ENCODE measurements at places on chromosomes 12 and 14.

- DNase-seq: no peak
- H3K4me1 ChIP-seq: peaks cover 64% of the 10 kb centered on the region
- H3K27me3 ChIP-seq: no peaks in the 10 kb centered on the region
- no peaks in the 10 kb centered on the region for H3K36me3 ChIP-seq
- peak overlapping the region; percentile 74 for H3K27ac ChIP-seq
- peak overlapping the region; percentile 57 for H3K4me3 ChIP-seq
Measured at GRCh38 chr12:92158796-92159439, 13.3 kb upstream of the BTG1 start.

DNA sequence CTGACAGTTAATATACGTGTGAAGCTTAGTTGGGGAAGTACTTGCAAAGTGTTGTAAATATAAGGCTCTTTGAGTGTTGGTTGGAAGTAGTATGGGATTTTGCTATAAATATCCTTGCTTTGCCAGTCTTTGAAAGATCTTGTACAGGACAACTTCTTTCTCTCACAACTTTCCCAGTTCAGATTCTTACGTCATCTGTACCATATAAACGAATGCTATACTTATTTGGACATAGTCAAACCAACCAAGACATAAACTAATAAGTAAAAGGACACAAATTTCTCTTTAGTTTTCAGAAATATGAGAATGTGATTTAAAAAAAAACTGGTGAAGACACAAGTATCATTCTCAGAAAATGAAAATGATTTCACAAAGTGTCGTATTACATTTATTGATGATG is 153.1 kb upstream of the NPAS3 start:
- no peaks in the 10 kb centered on the region for H3K27me3 ChIP-seq
- no peaks in the 10 kb centered on the region for H3K36me3 ChIP-seq
- H3K4me1 ChIP-seq: no peaks in the 10 kb centered on the region
- no peak for DNase-seq
- H3K27ac ChIP-seq: no peak overlapping the region
- H3K4me3 ChIP-seq: no peak overlapping the region

GRCh38 chr14:100341301-100342031 is 18.3 kb downstream of the SLC25A47 start:
- no peak overlapping the region for H3K4me3 ChIP-seq
- peaks cover 35% of the 10 kb centered on the region for H3K4me1 ChIP-seq
- peak; percentile 29 for DNase-seq
- H3K27me3 ChIP-seq: no peaks in the 10 kb centered on the region
- peak overlapping the region; percentile 88 for H3K27ac ChIP-seq
- peaks cover 89% of the 10 kb centered on the region for H3K36me3 ChIP-seq

- no peak overlapping the region for H3K27ac ChIP-seq
- H3K27me3 ChIP-seq: no peaks in the 10 kb centered on the region
- no peak overlapping the region for H3K4me3 ChIP-seq
- H3K36me3 ChIP-seq: peaks cover 62% of the 10 kb centered on the region
- H3K4me1 ChIP-seq: peaks cover 3% of the 10 kb centered on the region
Measured at GRCh38 chr14:69427596-69427995, 29.1 kb downstream of the SLC39A9 start.

DNA sequence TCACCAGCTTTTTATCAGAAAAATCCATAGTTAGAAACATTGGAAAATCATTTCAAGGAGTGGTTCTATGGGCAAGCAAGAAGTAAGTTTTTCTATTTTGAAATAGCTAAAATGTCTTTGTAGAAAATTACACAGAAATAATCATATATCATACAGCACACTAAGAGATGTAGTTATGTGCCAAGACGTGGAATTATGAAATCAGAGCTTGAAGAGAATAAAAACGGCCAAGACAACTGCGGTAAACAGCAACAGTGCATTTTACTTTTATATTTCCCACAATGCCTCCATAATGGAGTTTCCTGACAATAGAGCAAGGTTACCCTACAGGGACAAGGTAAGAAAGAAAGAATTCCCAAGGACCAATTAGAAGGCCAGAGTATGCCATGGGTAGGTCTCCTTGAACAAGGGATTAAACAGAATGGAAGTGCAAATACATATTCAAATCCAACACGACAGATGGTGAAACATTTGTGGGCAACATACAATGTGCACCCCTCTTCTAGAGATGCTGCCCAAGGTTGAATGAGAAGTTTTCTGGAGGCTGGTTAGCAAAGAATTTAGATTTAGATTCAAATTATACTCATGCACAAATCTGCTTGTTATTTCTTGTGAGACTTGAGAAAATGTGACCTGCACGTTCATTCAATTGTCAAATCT is 76.1 kb upstream of the BTG1 start:
- no peaks in the 10 kb centered on the region for H3K36me3 ChIP-seq
- peaks cover 25% of the 10 kb centered on the region for H3K4me1 ChIP-seq
- no peak for DNase-seq
- H3K27ac ChIP-seq: no peak overlapping the region

- no peaks in the 10 kb centered on the region for H3K27me3 ChIP-seq
- H3K4me3 ChIP-seq: peak overlapping the region; percentile 94
- H3K36me3 ChIP-seq: peaks cover 66% of the 10 kb centered on the region
- peak; percentile 65 for DNase-seq
Measured at GRCh38 chr12:121801595-121802484, 2.0 kb upstream of the SETD1B start.

GRCh38 chr12:51118706-51119105 is 35.3 kb upstream of the CSRNP2 start:
- H3K4me3 ChIP-seq: no peak overlapping the region
- no peaks in the 10 kb centered on the region for H3K27me3 ChIP-seq
- DNase-seq: no peak
- H3K4me1 ChIP-seq: peaks cover 7% of the 10 kb centered on the region
- peaks cover 49% of the 10 kb centered on the region for H3K36me3 ChIP-seq

DNA sequence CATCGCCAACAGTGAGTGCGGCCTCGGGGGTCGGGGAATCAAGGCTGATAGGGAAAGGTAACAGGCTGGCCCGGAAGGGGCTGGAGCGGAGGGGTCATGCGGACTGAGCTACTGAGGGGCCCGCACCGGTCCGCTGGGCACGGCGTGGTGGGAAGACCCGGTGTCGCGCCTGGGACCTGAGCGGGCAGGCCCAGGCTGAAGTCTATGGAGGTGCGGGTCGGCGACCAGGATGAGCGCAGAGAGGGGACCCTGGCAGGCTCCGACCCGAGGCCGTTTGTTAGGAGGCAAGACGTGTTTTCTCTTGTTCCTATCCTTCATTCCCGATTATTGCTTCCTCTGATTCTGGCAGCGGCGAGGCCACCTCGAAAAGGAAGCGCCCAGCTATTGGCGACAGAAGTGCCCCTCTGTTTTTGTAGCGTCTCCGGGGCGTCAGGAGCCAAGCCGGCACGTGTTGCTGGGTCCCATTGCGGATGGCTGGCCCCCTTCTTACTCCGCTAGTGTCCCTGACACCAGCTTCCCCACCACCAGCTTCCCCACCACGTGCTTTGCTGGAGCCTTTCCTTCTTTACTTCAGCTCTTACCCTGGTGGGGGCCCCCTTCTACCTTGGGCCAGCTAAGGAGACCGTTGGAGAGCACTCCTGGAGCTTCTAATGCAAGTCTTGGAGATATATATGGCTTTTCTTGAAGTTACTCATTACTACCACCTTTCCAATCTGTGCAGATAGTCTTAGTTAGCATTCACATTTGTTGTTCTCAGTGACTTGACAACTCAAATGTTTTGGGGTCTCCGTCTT is 653 bp downstream of the PA2G4 start:
- H3K4me1 ChIP-seq: peaks cover 52% of the 10 kb centered on the region
- no peak for DNase-seq
- no peaks in the 10 kb centered on the region for H3K27me3 ChIP-seq
- peaks cover 61% of the 10 kb centered on the region for H3K36me3 ChIP-seq

- no peak overlapping the region for H3K27ac ChIP-seq
- peaks cover 17% of the 10 kb centered on the region for H3K4me1 ChIP-seq
- no peak overlapping the region for H3K4me3 ChIP-seq
Measured at GRCh38 chr12:48985901-48986300, 7.8 kb downstream of the WNT1 start.

GRCh38 chr12:70910666-70911065 is 9.9 kb downstream of the PTPRR start:
- no peaks in the 10 kb centered on the region for H3K4me1 ChIP-seq
- no peaks in the 10 kb centered on the region for H3K27me3 ChIP-seq
- no peak overlapping the region for H3K4me3 ChIP-seq
- DNase-seq: no peak
- H3K27ac ChIP-seq: no peak overlapping the region
- no peaks in the 10 kb centered on the region for H3K36me3 ChIP-seq

- H3K4me1 ChIP-seq: no peaks in the 10 kb centered on the region
- H3K4me3 ChIP-seq: no peak overlapping the region
- no peaks in the 10 kb centered on the region for H3K36me3 ChIP-seq
- no peak for DNase-seq
Measured at GRCh38 chr12:14893506-14894250, 8.0 kb upstream of the MGP start.

DNA sequence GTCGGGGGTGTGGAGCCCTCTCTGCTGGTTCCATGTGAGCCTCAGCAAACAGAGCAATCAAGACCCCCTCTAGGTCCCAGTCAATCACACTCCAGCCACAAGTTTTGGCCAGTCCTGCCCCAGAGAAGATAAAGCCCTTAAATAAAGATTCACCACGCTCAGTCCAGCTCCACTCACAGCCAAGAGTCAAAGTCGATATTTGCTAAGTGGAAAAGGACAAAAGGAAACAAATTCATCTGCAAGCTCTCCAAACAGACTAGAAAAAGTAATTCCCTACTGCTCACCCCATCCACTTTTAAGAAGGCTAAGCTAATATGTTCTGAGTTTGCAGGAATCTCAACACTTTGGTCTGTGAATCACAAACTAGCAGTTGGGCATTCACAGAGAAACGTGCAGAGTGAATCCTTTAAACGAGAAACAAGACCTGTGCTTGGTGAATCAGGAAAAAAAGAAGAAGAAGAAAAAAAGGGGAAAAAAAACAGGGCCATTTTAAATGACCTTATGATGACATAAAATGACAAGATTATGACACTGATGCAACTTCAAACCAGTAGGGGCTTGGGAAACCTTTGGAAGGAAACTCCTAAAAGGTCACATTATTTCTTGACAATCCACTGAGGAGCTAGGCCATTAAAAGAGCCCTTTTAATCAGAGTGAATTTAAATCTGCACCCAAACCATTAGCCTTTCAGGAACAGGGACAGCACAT is 41.8 kb upstream of the FOXN3 start:
- peaks cover 21% of the 10 kb centered on the region for H3K4me1 ChIP-seq
- peaks cover 12% of the 10 kb centered on the region for H3K36me3 ChIP-seq
- DNase-seq: no peak
- H3K4me3 ChIP-seq: no peak overlapping the region
- peak overlapping the region; percentile 5 for H3K27ac ChIP-seq

DNA sequence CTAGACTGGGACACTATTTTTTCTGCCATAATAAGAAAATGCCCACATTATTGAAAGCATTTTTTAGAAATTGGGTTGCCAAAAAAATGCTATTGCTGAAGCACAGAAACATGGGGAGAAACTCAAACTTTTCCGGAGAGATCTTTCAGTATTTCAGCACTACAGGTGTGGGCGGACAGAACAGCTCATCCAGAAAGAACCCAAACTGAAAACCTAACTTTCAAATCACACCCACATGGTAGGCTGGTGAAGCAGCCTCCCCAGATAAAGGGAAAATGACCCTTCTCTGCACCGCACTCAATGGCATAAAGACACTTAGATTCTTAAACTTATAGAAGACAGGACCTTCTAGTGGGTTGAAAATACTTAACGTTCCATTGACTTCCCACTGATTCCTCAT is 62.3 kb upstream of the TMPO start:
- H3K36me3 ChIP-seq: no peaks in the 10 kb centered on the region
- DNase-seq: no peak
- peaks cover 20% of the 10 kb centered on the region for H3K4me1 ChIP-seq
- H3K27me3 ChIP-seq: peaks cover 37% of the 10 kb centered on the region
- no peak overlapping the region for H3K27ac ChIP-seq

- H3K4me1 ChIP-seq: no peaks in the 10 kb centered on the region
- H3K4me3 ChIP-seq: no peak overlapping the region
- no peaks in the 10 kb centered on the region for H3K36me3 ChIP-seq
- no peak overlapping the region for H3K27ac ChIP-seq
- DNase-seq: no peak
Measured at GRCh38 chr12:125634813-125635212, 569.6 kb downstream of the AACS start.

- DNase-seq: no peak
- H3K27ac ChIP-seq: peak overlapping the region; percentile 12
- peaks cover 47% of the 10 kb centered on the region for H3K4me1 ChIP-seq
- H3K36me3 ChIP-seq: peaks cover 82% of the 10 kb centered on the region
- no peaks in the 10 kb centered on the region for H3K27me3 ChIP-seq
Measured at GRCh38 chr12:49562233-49562632, 5.7 kb downstream of the MCRS1 start.

- peaks cover 49% of the 10 kb centered on the region for H3K4me1 ChIP-seq
- peak overlapping the region; percentile 74 for H3K27ac ChIP-seq
- no peak for DNase-seq
Measured at GRCh38 chr12:110531741-110532333, 29.7 kb downstream of the RAD9B start.

DNA sequence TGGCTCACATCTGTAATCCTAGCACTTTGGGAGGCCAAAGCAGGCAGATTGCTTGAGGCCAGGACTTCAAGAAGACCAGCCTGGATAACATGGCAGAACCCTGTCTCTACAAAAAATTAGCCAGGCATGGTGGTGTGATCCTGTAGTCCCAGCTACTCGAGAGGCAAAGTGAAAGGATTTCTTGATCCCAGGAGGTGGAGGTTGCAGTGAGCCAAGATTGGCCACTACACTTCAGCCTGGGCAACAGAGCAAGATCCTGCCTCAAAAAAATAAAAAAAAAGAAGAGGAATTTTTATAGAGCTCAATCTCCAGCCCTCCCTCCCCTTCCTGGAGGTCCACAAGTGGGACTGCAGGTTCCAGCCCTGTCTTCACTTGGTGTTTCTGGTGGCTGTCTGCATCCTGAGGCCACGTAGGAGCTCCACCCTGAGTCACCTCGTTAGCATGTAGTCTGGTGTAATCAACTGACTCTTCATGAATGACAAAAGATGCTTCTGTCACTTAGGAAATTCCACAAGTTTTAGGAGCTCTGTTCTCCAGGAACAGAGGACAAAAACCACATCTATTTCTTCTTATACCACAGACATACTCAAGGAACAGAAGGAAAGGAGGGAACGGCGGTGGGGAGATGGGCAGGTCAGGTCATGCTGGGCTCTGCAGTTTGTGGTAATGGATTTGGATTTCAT is 16.2 kb downstream of the CCDC62 start:
- peaks cover 2% of the 10 kb centered on the region for H3K4me1 ChIP-seq
- no peak for DNase-seq
- no peaks in the 10 kb centered on the region for H3K27me3 ChIP-seq

Measured in activated T-cell treated with anti-CD3 and anti-CD28 coated beads, Interleukin-2, amount 50 U/mL, for 24 hours (primary cell).